ENCODE measurements at places on chromosomes 5 and 9.

DNA sequence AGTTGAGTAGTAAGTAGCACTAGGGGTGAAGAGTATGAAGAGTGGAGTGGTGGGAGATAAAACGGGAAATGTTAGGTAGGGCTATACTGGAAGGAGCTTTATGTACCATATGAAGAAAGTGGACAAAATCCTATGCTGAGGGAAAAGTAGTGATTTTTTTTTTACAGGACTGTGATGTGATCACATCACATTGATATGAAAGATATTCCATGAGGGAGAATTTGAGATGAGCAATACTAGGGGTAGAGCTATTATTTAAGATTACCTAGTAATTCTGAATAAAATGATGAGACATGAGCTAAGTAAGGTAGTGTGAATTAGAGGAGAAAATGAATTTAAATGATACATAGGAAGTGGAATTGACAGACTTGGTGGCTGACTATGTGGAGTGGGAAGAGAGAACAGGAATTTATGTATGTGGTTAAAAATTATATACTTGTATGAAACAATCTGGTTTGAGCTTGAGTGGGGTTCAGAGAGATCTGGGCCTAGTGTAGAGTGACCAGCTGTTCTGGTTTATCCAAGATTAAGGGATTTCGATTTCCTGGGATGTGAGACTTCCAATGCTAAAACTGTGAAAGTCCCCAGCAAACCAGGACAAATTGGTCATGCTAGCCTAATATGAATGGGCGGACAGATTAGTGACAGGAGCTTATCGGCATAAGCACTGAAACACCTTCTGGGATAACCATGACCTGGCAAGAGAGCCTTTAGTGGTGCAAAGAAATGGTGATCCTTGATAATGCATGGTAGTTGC is 29.3 kb upstream of the STOM start:
- DNase-seq = no peak

GRCh38 chr9:94821098-94821887 is 94.8 kb downstream of the AOPEP start:
- DNase-seq = no peak

- no peak for DNase-seq
Measured at GRCh38 chr9:128972956-128973355, 25.5 kb downstream of the NUP188 start.

DNA sequence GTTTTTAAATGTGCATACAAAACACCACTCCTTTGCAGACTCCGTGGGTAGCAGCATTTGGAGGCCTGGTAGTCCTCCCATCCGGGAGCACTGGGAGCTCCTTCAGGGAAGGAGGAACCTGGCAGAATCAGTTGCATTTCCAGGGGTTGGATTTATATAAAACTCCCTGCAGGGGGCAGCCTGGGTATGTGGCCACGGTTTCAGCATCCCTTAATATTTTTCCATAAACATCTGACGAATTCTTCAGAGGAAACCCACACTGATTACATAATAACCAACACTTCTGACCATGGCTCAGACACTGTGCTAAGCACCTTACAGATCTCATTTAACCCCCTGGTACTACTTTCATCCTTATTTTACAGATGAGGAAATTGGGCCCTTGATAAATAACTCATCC is 6.1 kb upstream of the AFAP1L1 start:
- no peak for DNase-seq

- no peak for DNase-seq
Measured at GRCh38 chr5:160919626-160920025, 67.6 kb upstream of the ATP10B start.

GRCh38 chr5:81045389-81045807 is 85.2 kb downstream of the RASGRF2 start:
- DNase-seq = no peak

DNA sequence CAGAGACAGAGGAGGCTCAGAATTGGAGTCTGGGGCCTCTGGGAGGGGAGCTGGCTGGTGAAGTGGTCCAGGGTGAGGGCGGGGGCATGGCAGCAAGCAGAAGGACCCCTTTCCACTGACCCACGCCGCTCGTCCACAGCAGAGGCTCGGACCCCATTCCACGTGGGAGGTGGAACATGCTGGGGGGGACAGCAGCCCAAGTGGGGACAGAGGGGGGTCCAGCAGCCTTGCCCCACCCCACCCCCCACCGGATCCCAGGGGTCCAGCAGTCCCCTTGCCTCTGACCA is 25.4 kb upstream of the NKD2 start:
- DNase-seq = no peak

GRCh38 chr5:141976176-141976575 is 7.3 kb downstream of the RNF14 start:
- no peak for DNase-seq

- no peak for DNase-seq
Measured at GRCh38 chr5:83001796-83002381, 75.3 kb downstream of the TMEM167A start.

DNA sequence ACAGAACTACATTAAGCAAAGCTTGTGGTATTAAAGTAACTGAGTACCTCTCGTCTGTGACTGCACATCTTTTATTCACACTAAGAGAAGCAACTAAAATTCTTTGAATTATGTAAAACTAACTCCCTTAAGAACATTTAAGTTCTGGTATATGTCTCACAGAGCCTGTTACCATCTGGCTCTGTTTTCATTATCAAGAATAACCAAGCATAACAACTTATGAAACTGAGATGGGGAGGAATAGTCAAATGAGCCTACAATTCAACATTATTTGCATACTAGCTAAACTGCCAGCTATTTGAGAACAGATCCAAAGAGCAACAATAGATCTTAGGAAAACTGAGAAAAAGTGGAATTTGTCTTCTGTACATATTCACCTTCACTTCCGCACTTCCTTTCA is 25.3 kb upstream of the ISOC1 start:
- no peak for DNase-seq

- no peak for DNase-seq
Measured at GRCh38 chr5:140595538-140596300, 31.1 kb downstream of the SLC35A4 start.

GRCh38 chr9:136306211-136307208 is 2.6 kb upstream of the CCDC187 start:
- DNase-seq = no peak

- DNase-seq = peak; percentile 40
Measured at GRCh38 chr5:157443041-157443549, 16.9 kb upstream of the NIPAL4 start.
